ENCODE measurements at places on chromosomes 7 and 10.

GRCh38 chr7:26648554-26648953 is 215.8 kb downstream of the SKAP2 start:
- no peak for DNase-seq

- DNase-seq = no peak
Observed at GRCh38 chr7:78828317-78828716, 625.1 kb downstream of the MAGI2 start.

DNA sequence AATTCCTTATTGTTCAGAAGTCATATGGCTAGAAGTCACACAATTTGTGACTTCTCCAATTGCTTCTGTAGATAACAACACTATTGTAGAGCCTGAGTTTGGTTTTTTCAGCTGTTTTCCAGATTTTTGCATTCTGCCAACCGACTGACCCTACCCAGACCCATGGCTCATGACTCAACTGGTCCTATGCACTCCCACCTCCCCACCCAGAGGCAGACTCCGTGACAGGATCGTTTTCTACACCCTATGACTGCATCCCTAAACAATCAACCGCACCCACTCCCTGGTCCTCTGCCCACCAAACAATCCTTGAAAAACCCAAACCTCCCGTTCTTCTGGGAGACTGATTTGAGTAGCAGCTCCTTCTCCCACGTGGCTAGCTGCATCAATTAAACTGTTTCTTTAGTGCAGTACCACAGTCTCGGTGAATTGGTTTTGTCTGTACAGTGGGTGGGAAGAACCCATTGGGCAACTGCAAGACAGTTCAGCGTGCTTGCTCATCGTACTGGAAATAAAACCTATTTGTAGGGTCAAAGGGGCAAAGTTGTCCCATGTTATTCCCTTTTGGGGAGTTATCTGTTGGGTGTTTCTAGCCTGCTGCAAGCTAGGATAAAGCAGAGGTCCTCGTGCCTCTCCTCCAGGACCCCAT is 150.3 kb upstream of the FAM20C start:
- DNase-seq = no peak

GRCh38 chr7:87156709-87157108 is 4.5 kb downstream of the DMTF1 start:
- no peak for DNase-seq

DNA sequence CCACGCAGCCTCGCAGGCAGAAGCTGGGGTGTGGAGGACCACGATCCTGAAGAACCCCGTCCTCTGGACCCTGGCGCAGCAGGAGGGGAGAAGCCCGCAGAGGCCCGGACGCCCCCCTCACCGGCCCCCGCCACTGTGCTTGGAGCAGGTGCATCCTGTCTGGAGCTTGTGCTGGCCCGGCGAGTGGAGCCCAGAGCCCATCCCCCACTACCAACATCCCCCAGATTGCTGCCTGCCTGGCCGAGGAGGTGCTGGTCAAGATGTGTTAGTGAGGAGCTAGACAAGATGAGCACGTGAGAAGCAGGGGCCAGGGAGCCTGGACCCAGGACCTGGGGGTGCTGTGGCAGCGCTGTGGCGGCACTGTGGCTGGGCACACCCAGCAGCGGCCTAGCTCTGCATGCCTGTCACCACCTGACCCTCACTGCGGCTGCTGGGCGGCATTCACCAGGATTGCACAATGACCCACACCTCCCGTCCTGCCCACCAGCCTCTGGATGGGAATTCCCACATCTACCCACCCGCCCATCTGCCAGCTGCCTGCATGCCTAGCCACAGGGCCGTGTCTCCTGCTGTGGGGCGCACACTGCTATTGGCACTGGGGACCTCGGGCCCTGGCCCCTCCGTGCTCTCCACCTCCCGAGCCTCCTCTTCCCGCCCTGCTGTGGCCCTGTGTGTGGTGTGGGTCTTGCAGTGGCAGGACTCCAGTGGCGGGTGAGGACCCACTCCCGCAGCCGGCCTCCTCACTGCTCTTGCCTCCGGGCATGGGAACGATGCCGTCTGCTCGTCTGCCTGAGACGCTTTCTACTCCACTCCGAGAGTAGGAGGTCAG is 11.8 kb downstream of the GPR146 start:
- no peak for DNase-seq

Data from thoracic aorta (tissue), 2 donors.